ENCODE measurements at places on chromosomes 12 and 14.

DNA sequence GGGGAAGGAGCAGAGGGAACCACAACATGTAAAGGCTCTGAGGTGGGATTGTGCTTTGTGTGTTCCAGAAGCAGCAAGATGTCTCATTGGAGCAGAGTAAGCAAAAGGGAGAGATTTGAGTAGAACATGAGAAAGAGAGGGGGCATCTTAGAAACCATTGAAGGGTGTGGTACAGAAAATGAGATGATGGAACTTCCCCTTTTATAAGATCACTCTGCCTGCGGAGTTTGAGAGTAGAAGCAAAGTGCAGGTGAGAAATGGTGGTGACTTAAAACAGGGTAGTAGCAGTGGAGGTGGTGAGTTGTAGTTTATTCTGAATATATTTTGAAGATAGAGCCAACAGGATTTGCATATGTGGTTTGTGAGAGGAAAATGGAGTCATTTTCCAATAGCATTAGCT is 56.0 kb downstream of the FBXO34 start:
- peak; percentile 3 for DNase-seq

GRCh38 chr12:98973395-98973794 is 328.3 kb downstream of the APAF1 start:
- no peak for DNase-seq

GRCh38 chr14:94051779-94052178 is 25.6 kb downstream of the OTUB2 start:
- no peak for DNase-seq

GRCh38 chr12:130608132-130608531 is 108.0 kb downstream of the RIMBP2 start:
- no peak for DNase-seq

DNA sequence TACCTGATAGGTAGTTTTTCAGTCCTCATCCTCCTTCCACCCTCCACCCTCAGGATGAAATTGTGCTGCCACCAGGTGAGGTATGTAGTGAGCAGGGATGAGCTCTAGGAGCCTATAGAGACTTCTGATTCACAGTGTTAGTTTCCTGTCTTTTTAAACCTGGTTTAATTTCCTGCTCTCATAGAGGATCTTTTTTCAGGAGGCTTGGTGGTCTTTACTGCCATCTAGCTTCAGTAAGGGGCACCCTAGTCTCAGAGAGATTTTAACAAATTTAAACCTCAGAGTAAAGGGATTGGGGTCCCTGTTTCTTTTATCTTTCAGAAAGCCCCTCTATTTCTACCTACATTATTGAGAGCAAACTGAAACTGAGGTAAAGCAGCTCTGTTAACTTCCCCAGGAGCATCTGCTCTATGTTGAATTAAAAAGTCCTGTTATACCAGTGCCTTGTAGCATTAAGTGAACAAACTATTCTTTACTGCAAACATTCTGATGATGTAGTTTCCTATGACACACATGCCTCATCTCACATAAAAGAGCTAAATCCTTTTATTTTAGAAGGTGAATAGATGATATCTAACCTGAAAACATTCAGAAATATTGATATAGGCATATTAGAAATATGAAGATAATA is 172.2 kb upstream of the DDHD1 start:
- no peak for DNase-seq

- DNase-seq = no peak
Measured at GRCh38 chr12:117019866-117020265, 79.3 kb downstream of the TESC start.

- no peak for DNase-seq
Measured at GRCh38 chr12:100986595-100987547, 192.3 kb downstream of the ANO4 start.

DNA sequence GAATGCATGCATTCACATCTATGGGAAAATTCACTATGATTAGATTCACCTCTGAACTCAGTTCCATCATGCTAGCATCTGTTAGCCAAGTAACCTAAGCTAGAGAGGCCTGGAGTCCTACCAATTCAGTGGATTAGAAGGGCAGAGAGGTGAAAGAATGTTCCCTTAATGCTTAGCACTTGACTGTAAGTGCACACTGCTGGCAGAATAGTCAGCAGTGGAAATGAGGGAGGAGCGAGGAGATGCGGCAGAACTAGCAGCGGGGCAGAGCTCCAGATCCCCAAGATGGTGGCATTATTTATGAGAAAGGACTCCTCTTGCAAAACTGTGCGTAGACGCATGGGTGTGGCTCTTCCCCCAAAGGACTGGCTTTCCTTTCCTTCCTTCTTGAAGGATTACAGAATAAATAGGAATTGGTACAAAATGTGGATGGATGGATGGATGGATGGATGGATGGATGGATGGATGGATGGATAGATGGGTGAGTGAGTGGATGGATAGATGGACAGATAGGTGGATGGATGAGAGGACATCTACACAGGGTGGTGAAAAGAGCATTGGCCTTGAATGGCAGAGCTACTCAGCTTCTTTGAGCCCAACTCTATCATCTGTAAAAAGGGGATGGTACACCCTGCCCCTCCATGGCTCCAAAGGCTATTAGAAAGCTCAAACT is 227.2 kb downstream of the CHST11 start:
- no peak for DNase-seq

DNA sequence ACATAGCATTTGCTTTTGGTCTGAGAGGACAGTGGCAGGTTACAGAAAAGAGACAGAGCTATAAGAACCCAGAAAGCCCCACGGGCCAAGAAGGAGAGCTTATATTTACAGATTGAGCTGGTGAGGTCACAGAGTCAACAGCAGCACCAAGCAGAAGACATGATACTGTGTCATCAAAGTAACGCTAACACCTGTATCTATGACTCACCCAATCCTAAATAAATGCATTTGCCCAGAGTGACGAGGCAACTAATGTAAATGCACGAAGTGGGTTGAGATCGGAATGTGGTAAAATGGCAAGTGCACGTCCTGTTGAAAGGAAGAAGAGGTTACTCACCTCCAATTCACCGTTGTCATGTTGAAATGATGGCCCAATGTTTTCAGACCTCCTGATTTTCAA is 6.7 kb upstream of the CD163L1 start:
- no peak for DNase-seq

DNA sequence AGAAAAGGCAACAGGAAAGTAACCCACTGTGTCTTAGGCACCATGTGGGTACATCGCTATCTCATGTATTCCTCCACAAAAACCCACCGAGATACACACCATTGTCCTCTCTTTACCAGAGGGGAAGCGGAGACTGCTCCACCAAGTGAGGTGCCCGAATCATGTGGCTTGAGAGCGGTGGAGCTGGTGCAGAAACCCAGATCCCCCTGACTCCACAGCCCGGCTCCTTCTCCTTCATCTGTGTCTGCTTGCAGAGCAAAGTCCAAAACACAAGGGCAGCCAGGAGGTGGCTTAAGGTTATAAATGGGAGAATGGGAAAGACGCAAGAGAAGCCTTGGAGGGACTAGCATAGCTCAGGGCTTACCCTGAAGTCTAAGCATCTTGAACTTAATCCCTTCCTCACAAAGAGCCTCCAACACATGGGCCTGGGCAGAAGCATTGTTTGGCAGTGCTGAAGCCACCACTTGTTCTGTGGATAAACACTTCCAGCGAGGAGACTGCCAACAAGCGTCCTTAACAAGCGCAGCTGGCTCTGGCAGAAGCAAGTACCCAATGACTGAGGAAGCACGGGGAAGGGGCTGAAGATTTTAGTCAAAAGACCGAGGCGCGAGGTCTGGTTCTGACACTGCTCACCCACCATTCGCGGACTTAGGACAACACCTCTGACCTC is 83.0 kb downstream of the TTC7B start:
- no peak for DNase-seq

GRCh38 chr12:15689751-15690191 is 99.4 kb downstream of the EPS8 start:
- no peak for DNase-seq

- DNase-seq = peak; percentile 20
Measured at GRCh38 chr12:90004319-90005074, 295.9 kb upstream of the ATP2B1 start.

- DNase-seq = no peak
Measured at GRCh38 chr12:77548797-77549196, 281.9 kb upstream of the NAV3 start.

- no peak for DNase-seq
Measured at GRCh38 chr14:65302571-65303189, 109.8 kb upstream of the FUT8 start.

DNA sequence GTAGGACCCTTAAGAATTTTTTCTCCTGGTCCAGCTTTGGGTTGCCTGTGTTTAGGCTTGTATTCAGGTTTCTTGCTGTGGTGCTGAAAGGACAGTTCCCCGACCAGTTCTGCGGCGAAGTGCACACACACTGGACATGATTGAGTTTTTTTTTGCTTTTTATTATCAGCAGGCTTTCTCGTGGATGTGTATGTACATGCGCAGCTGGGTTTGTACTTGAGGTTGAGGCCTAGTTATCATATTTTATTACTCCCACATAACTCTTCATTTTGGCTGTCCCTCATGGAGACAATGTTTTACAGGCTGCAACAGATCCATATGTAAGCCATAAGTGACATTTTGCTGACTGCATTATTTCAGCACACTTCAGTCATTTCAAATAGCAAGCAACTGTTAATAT is 2.5 kb downstream of the SCN8A start:
- no peak for DNase-seq

DNA sequence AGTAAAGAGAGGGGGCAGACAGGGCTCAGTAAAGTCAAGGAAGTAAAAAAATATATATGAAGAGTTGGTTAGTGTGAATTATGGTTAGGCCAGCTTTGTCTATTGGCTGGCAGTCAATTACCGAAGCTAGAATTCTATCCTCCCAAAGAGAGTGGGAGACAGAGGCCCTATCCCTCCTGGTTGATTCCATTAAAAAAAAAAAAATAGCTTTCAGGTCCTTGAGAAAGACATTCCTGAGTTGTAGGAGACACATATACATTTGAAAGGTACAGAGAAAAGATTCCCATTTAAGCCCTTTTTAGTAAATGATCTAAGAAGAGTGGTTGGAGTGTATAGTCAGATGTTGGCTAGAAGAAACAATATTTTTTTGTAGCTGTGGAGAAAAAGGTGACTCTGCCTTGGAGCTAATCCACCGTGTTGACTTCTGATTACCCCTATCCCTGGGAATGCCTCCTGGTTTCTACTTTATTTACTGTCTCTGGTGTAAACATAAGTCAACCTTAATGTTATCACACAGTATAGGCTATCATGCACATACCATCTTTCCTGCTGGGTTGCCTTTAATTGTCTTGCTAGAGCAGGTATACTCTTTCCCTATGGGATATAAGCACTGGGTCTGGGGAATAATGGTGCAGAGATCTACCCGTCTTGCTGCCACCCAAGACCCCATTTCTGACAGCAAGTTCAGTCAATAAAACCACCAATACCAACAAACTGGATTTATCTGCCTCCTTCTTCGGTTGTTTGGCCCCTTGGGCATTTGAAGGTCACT is 859.9 kb upstream of the ATXN7L3B start:
- no peak for DNase-seq

GRCh38 chr14:20697273-20698017 is 8.9 kb downstream of the ANG start:
- peak; percentile 58 for DNase-seq

DNA sequence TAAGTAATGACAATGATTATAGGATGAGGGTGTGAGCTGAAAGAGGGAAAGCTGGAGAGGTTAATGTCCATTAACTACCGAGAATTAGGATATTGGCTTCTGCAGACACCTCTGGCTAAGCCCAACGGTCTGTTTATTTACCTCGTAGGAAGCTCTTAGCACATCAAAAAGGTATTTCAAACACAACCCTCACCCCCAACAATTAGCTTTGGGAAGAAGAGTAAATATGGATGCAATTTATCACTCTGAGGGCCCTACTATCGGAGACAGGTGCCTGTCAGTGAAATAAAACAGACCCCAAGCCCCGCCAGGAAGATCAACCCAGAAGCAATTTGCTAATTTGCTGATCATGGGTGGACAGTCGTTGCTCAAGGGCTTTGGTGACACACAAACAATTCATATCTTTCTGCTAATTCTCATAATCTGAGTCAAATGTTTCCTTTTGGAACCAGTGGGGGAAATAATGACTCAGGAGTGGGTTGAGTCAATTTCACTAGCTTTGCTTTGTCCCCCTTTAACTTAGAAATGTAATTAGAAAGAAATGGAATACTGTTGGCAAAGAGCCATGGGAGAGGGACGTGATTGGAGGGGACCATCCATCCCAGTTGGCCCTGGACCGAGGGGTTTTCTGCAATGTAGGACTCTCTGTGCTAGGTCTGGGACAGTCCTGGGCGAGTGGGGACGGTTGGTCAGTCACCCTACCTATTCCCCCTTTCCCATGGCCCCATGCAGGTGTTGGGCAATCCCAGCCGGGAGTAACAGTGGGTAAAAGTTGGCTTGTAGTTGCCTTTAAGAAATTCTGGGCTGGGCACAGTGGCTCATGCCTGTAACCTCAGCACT is 99.1 kb upstream of the MED13L start:
- no peak for DNase-seq

DNA sequence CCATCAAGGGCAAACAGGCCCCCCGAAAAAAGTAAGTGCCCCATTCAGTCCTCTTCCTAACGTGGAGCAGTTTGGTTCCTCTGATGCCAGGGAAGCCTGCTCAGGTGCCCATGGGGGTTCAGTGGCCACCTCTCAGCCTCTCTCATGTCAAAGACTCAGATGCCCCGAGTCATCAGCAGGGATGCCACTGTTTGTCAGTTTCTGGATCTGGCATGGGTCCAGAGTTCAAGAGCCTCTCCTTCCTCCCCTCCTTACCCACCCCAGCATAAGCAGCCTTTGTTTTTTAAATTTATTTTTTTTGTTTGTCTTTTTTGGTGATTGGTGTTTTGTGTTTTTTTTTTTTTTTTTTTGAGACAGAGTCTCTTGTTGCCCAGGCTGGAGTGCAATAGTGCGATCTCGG is 11.3 kb downstream of the KMT5A start:
- DNase-seq = no peak

- no peak for DNase-seq
Measured at GRCh38 chr14:34179727-34180126, 228.9 kb upstream of the EGLN3 start.

GRCh38 chr12:90959538-90960139 is 4.7 kb upstream of the CCER1 start:
- DNase-seq = no peak

DNA sequence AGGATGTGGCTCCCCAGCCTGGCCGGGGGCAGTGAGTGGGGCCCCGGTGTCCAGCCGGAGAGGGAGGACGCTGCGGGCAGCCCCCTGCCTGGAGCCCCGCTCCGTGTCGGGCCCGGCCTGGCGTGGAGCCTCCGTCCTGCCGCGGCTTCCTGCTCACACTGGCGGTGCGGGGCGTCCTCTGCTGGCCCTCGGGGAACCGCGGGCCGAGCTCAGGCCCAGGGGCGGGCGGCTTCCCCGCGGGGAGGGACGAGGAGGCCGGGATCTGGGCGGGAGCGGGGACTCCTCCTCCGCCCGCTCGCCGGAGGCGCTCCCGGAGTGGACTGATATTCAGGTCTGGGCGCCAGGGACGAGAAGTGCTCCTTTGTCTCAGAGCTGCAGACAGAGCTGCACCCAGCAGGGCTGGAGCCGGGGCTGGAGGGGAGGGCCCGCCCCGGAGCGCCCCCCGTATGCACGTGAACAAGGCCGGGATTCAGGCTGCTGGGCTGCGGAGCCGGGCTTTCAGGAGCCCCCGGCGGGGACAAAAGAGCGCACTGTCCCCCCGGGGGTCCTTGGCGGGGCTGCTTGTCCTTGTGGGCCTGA is 2.2 kb downstream of the MMP17 start:
- peak; percentile 57 for DNase-seq

GRCh38 chr14:71371711-71372396 is 464.6 kb downstream of the PCNX1 start:
- DNase-seq = no peak

Data from stimulated activated naive B cell treated with anti-CD40 and anti-IgM and Interleukin-4, amounts not matched to agents 10 μg/mL and 1 μg/mL and 100 μg/mL, for 72 hours (primary cell).